Fibroblast of skin of scalp (primary cell): ENCODE measurements at places on chromosomes 13 and 19.

GRCh38 chr19:36136964-36137686 is 2.7 kb upstream of the CAPNS1 start:
- DNase-seq: peak; percentile 62

DNA sequence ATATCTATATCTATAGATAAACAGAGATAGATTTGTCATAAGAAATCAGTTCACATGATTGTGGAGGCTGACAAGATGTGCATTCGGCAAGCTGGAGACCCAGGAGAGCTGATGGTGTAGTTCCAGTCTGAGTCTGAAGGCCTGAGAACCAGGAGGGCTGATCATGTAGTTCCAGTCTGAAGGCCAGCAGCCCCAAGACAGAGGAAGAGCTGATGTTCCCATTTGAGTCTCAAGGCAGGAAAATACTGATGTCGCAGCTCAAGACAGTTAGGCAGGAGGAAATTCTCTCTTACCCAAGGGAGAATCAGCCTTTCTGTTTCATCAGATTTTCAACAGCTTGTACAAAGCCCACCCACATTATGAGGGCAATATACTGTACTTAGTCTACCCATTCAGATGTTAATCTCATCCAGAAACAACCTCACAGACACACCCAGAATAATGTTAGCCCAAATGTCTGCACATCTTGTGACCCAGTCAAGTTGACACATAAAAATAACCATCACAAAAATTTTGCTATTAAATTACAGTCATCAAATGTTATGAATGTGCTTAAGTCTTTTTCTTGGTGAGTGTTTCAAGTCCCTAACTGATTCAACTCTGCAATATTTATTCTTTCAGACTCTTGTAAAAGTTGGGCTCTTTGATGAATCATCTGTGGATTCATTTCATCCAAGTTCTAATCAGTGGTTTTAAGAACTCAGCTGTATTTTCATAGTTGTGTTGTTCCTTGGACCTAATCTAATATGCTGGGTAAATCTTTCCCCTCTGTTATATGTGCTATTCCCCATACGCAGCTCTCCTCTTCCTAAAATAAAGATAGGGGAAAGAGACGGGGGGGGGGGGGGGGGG is 22.7 kb upstream of the LRCH1 start:
- DNase-seq: peak; percentile 59

- DNase-seq: no peak
These were observed 135.4 kb downstream of the SLITRK6 start for GRCh38 chr13:85663856-85664255.

DNA sequence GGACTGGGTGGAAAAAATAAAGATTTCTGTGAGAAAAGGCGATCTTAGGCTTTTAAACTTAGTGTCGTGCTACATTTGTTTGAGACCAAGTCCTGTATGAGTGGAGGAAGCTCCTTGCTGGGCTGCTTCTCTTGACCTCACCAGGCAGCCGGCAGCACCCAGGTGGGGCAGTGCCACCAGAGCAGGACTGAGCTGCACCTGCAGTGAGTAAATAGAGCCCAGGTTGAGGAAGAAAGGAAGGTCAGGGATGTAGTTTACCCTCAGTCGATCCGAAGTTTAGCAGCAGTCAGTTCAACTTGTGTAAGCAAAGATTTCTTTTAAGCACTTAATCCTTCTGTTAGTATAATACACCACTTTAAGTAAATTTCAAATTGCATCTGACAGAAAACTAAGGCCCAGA is 13.6 kb downstream of the HNRNPM start:
- no peak for DNase-seq

DNA sequence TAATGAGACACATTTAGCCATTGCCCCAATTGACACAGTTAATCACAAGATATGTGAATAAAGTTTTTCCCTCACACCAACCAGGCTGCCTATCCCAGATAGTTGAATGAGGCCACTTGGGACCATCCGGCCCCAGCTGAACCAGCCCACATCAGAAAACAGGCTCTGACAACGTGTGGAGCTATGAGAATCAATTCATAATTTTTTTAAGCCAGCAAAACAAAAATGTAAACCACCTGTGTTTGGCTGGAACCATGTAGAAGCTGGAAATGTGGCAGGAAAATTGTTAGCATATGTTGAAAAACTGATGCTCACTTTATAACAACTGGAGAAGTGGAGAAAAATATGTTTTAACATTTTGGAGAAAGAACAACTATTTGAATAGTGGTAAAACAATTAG is 1161.3 kb downstream of the SLITRK1 start:
- no peak for DNase-seq

GRCh38 chr19:10543420-10544241 is at the start of gene ATG4D:
Gene ATG4D, plus strand, starts transcription at chr19:10543904. Its CDS starts 187 bp downstream, at chr19:10544091.
- peak; percentile 72 for DNase-seq

DNA sequence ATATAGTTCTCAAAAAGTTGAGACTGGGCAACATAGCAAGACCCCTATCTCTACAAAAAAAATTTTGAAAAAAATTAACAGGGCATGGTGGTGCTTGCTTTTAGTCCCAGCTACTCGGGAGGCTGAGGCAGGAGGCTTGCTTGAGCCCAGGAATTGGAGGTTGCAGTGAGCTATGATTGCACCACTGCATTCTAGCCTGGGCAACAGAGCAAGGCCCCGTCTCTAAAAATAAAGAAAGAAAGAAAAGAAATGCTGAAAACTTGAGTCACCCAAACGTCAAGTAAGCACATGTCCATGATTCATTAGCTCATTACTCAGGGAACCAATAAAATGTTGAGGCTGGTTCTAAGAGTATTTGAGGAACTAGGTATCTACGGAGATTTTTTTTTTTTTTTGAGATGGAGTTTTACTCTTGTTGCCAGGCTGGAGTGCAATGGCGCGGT is 33.9 kb upstream of the SEMA6B start:
- no peak for DNase-seq

DNA sequence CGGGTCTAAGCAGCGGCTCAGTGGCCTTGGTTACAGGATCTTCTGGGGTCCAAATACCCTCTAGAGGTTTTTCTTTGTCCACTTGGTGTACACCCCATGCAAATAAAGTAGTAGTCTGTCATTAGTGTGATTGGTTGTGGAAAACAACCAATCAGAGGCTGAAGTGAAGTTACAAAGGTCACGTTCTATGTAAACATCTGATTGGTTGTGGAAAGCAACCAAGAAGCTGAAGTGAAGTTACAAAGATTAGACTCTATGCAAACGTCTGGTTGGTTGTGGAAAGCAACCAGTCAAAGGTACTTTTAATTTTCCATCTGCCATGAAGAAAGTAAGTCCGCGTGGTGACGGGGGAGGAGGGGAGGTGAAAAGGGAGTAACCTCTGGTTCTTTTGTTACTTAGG is 790.9 kb downstream of the UQCRFS1 start:
- no peak for DNase-seq

GRCh38 chr13:101447852-101448251 is 4.6 kb upstream of the ITGBL1 start:
- DNase-seq: no peak

DNA sequence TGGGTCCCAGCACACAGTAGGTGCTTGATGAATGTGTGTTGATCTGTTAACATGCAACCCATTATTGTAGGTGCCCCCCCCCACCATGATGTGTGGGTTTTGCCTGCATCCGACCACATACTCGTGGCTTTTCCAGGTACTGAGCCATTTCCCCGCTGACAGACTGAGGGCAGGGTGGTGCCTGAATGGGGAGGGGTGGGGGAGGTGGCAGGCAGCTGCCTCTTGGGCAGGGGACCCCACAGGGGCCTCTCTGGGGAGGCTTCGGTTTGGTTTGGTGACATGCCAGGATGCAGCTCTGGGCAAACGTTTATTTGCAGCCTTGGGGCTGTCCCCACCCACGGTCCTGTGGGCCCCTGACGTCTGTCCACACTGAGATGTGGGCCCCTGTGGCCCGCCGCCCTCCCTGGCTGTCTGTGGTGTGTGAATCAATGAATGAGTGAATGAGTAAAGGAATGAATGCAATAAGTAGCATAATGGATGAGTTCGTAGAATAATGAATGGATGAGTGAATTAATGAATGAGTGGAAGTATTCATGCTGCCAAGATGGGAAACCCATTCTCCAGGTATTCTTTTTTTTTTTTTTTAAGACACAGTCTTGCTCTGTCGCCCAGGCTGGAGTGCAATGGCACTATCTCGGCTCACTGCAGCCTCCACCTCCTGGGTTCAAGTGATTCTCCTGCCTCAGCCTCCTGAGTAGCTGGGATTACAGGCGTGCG is 9.0 kb upstream of the JUND start:
- DNase-seq: peak; percentile 37

- no peak for DNase-seq
These were observed 17.9 kb downstream of the GAS6 start for GRCh38 chr13:113845723-113846635.

GRCh38 chr19:29664753-29665214 is 477 bp upstream of the PLEKHF1 start:
- DNase-seq: no peak

DNA sequence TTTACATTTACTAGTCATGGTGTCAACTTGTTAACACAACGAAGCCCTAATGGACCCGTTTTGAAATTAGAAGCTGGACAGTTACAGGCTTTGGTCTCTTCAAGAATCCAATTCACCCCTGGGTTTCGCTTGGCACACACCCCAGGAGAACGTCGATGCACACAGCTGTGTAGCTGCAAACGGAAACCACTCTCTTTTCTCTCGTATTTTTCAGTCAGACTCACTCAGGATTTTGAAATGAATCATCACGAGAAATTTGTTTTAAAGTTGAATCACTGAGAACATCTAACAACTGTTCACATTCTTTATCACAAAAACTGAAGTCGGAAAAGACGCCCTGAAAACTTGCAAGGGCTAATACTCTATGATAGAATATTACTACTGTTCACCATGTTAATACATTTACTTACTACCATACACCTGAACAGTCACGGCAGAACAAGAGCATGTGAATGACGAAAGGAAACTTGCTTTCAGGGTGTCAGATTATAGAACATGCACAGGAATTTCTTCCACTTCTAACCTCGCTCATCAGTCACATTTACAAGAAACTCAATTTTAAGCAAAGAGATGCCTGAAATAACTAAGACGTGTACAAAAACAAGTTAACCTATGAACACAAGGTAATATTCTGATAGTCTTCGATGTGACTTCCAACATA is 4.7 kb downstream of the PNMA8A start:
- peak; percentile 85 for DNase-seq

GRCh38 chr19:21848706-21849105 is 12.7 kb upstream of the ZNF43 start:
- peak; percentile 5 for DNase-seq

DNA sequence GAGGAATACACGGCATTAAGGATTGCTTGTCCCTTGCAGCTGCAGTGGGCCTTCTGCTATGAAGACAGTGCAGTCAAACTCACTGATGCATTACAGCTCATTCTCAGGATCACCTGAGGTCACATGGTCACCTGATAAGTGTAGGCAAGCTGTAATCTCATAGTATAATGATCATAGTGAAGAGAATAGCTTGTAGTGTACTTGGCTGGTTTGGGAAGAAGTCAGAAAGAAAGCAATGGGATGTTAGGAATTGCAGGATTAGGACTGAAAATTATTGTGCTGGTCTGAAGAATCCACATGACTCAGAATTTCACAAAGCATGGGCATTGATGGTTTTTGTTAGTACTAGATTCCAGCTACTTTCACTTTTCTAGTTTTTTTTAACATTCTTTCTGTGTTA is 76.7 kb downstream of the MBNL2 start:
- DNase-seq: peak; percentile 57

- DNase-seq: no peak
These were observed 8.3 kb downstream of the STXBP2 start for GRCh38 chr19:7645163-7645562.

DNA sequence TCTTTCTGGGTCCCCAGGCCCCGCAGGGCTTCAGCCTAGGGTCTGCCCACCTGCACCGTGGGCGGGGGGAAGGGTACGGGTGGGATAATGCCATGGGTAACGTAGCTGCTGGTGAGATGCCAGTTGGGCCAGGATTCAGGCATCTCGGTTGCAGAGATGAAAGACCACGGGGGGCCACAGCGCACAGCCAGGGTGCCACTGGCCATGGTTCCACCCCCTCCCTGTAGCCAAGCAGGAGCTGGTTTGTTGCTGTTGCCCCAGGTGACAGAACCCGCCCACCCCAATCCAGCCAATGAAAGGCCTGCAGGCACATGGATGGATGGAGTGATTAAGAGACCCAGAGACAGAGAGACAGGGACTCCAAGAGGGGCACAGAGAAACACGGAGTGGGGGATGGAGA is 1.0 kb upstream of the CGB7 start:
- peak; percentile 72 for DNase-seq

GRCh38 chr13:72390909-72391308 is 336.5 kb downstream of the MZT1 start:
- no peak for DNase-seq

- DNase-seq: peak; percentile 45
These were observed 12.7 kb downstream of the KLHL26 start for GRCh38 chr19:18649371-18650020.

GRCh38 chr19:16039545-16039944 is 36.8 kb upstream of the TPM4 start:
- DNase-seq: no peak

DNA sequence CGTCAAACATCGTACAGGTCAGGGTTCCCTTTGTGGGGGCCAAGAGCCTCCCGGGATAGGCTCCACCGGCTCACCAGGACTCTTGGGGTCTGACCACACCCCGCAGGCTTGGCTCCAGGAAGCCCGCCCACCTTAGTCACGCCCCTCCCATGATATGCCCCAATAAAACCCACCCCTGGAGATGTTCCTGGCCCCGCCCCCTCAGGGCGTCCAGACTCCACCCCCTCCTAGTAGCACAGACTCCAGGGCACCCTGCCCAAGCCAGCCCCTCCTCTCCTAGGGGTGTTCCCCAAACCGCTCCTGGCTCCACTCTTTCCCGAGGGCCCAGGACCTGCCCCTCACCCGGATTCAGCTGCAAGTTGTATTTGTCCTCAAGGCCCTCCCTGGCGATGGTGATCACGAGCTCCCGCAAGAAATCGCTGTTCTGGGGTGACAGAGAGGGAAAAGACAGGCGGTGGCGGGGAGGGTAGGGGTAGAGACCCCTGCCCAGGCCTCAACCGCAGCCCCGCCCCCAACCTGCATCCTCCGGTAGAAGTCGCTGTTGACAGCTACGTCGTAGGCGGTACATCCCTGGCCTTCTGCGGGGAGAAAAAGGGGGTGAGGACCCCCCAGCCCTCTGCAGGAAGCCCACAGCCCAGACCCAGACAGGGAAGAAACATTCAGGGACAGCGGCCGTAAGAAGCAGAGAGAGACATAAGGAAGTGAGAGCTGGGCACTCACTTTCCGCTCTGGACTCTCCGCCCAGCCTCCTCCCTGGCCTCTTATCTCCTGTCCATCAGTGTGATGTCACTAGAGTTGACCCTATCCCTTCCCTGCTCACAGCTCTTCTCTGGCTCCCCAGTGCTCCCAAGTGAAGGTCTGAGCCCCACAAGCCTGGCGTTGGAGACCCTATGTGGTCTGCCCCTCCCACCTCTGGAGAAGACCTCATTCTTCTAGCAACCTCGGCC is 3.9 kb downstream of the PIH1D1 start:
- DNase-seq: peak; percentile 47

- peak; percentile 15 for DNase-seq
These were observed 62.2 kb upstream of the ARGLU1 start for GRCh38 chr13:106630162-106630561.
